Astrocyte (in vitro differentiated cells and primary cell): ENCODE measurements at places on chromosomes 3 and 15.

- H3K4me3 ChIP-seq, result no peak overlapping the region
- H3K27ac ChIP-seq, result no peak overlapping the region
- no peaks in the 10 kb centered on the region for H3K36me3 ChIP-seq
- DNase-seq, result no peak
- H3K27me3 ChIP-seq, result no peaks in the 10 kb centered on the region
- no peaks in the 10 kb centered on the region for H3K4me1 ChIP-seq
Observed at GRCh38 chr3:171335559-171335958, 124.6 kb downstream of the TNIK start.

GRCh38 chr15:48855501-48856440 is 22.2 kb upstream of the EID1 start:
- DNase-seq, result peak; percentile 80
- no peak overlapping the region for H3K27ac ChIP-seq
- H3K27me3 ChIP-seq, result no peaks in the 10 kb centered on the region
- no peak overlapping the region for H3K4me3 ChIP-seq

- H3K4me1 ChIP-seq, result no peaks in the 10 kb centered on the region
- H3K4me3 ChIP-seq, result no peak overlapping the region
- H3K27ac ChIP-seq, result no peak overlapping the region
- no peaks in the 10 kb centered on the region for H3K27me3 ChIP-seq
- DNase-seq, result no peak
Observed at GRCh38 chr3:112474796-112475195, 24.5 kb downstream of the BTLA start.

GRCh38 chr15:27650244-27650643 is 448.9 kb downstream of the OCA2 start:
- H3K4me3 ChIP-seq, result no peak overlapping the region
- no peaks in the 10 kb centered on the region for H3K27me3 ChIP-seq
- DNase-seq, result no peak

GRCh38 chr3:68904578-68904977 is 27.8 kb downstream of the TAFA4 start:
- no peaks in the 10 kb centered on the region for H3K4me1 ChIP-seq
- no peaks in the 10 kb centered on the region for H3K27me3 ChIP-seq
- DNase-seq, result no peak

DNA sequence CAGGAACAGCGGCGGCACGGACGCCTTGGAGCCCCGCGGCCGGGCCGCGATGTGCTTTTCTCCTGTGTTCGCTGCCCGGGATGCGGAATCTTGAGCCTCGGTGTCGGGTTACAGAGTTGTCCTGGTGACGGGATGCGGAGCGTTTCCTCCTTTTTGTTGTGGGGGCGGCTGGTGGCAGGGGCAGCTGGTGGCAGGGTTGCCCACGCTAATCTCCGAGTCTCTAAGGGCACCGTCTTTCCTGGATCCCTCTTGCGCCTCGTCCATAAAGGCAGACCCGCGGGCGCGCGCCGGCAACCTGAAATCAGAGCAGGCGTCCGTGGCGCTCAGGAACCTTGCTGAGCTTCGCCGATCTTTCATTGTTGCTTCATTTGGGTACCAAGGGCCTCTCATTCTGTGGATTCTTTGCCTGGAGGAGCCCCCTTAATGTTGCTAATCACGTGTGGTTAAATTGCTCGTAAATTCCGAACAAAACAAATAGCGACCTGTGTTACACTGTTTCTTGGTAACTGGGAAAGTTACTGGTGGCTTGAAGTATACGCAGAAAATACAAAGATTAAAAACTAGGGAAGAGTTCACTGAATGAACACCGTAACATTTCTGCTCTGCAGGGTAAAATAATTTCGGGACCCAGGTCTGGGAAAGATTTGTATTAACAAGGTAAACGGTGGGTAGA is 844 bp upstream of the PFN2 start:
- H3K27ac ChIP-seq, result peak overlapping the region; percentile 94
- H3K4me1 ChIP-seq, result peaks cover 25% of the 10 kb centered on the region
- no peaks in the 10 kb centered on the region for H3K27me3 ChIP-seq
- peak; percentile 70 for DNase-seq

- peaks cover 10% of the 10 kb centered on the region for H3K4me1 ChIP-seq
- no peak overlapping the region for H3K27ac ChIP-seq
- H3K4me3 ChIP-seq, result no peak overlapping the region
- DNase-seq, result peak; percentile 31
- no peaks in the 10 kb centered on the region for H3K36me3 ChIP-seq
Observed at GRCh38 chr15:48360841-48361240, 29.6 kb downstream of the DUT start.

DNA sequence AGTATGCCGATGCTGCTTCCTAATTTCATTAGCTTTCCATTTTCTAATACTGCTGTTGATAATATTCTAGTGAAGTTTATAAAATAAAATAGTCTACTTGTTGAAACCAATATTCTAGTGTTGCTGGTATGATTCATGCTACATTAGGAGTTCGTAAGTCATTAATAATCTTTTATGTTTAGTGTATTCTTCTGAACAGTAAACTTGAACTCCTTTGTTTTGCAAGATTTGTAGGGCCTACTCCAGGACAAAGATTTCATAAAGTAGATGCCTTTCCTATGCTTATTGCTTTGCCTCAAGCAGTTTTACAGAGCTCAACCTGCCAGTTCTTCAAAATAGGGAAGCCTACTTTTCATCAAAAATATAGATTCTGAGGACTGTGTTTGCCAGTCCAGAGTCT is 111.5 kb downstream of the RSRC1 start:
- no peak overlapping the region for H3K27ac ChIP-seq
- no peaks in the 10 kb centered on the region for H3K4me1 ChIP-seq
- DNase-seq, result no peak
- H3K36me3 ChIP-seq, result no peaks in the 10 kb centered on the region
- no peaks in the 10 kb centered on the region for H3K27me3 ChIP-seq

GRCh38 chr3:64349551-64349950 is 124.3 kb upstream of the PRICKLE2 start:
- H3K36me3 ChIP-seq, result no peaks in the 10 kb centered on the region
- no peak overlapping the region for H3K4me3 ChIP-seq
- H3K27ac ChIP-seq, result no peak overlapping the region
- no peak for DNase-seq

DNA sequence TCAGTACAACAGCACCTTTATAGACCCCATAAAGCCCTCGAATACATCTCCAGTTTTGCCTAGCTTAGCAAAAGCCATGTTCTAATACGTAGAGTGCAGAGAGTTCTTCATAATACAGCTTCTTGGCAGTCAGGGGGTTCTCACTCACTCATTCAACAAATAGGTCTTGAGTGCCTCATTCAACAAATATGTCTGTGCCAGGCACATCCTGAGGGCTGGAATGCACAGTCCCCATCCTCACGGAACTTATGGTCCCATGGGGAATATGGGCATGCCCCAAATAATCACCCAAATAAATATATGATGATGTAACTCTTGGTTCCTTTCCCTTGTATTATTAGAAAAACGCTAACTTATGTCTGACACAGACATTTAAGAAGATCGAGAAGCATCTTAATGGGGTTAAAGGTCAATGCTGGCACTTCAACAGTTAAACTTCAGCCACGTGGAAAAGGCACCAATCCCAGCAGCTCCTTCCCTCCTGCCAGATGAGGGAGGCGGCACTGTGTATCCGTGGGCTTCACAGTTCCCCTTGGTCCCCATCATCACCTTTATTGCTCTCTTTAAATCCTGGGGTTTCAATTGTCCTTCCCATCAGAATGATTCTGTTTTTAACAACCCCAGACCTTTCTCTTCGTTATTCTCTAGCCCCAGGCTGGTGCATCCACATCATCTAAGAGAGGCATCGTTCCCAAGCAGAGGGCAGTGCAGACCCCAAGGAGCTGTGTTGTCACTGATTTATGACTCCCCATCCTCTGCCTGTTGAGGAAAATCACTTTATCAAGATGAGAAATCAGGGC is 18.9 kb upstream of the SEMA5B start:
- peaks cover 17% of the 10 kb centered on the region for H3K27me3 ChIP-seq
- no peak overlapping the region for H3K27ac ChIP-seq
- H3K36me3 ChIP-seq, result no peaks in the 10 kb centered on the region
- DNase-seq, result no peak
- H3K4me1 ChIP-seq, result peaks cover 4% of the 10 kb centered on the region

GRCh38 chr3:112253301-112253971 is 40.6 kb downstream of the SLC9C1 start:
- no peak overlapping the region for H3K27ac ChIP-seq
- H3K27me3 ChIP-seq, result no peaks in the 10 kb centered on the region
- H3K4me3 ChIP-seq, result no peak overlapping the region
- DNase-seq, result no peak

- H3K27me3 ChIP-seq, result no peaks in the 10 kb centered on the region
- H3K27ac ChIP-seq, result no peak overlapping the region
- no peak for DNase-seq
- H3K4me1 ChIP-seq, result peaks cover 5% of the 10 kb centered on the region
Observed at GRCh38 chr3:150227839-150228238, 180.3 kb upstream of the TSC22D2 start.

GRCh38 chr3:28542351-28542750 is 193.7 kb upstream of the AZI2 start:
- no peaks in the 10 kb centered on the region for H3K36me3 ChIP-seq
- H3K4me3 ChIP-seq, result no peak overlapping the region
- DNase-seq, result no peak

GRCh38 chr3:50317300-50317699 is 5.2 kb downstream of the HYAL2 start:
- peaks cover 29% of the 10 kb centered on the region for H3K4me1 ChIP-seq
- no peak overlapping the region for H3K27ac ChIP-seq
- H3K27me3 ChIP-seq, result no peaks in the 10 kb centered on the region
- DNase-seq, result no peak
- peaks cover 8% of the 10 kb centered on the region for H3K36me3 ChIP-seq

GRCh38 chr3:195613468-195614069 is 29.8 kb upstream of the APOD start:
- no peaks in the 10 kb centered on the region for H3K4me1 ChIP-seq
- peaks cover 2% of the 10 kb centered on the region for H3K27me3 ChIP-seq
- no peak for DNase-seq
- H3K4me3 ChIP-seq, result no peak overlapping the region
- H3K36me3 ChIP-seq, result no peaks in the 10 kb centered on the region
- H3K27ac ChIP-seq, result no peak overlapping the region

GRCh38 chr3:8254489-8254888 is 247.1 kb upstream of the LMCD1 start:
- H3K27me3 ChIP-seq, result no peaks in the 10 kb centered on the region
- no peak overlapping the region for H3K4me3 ChIP-seq
- no peaks in the 10 kb centered on the region for H3K4me1 ChIP-seq
- no peak overlapping the region for H3K27ac ChIP-seq
- DNase-seq, result no peak
- no peaks in the 10 kb centered on the region for H3K36me3 ChIP-seq

GRCh38 chr3:128341659-128342395 is 124.9 kb downstream of the DNAJB8 start:
- no peak for DNase-seq
- H3K4me1 ChIP-seq, result peaks cover 10% of the 10 kb centered on the region
- H3K4me3 ChIP-seq, result no peak overlapping the region
- H3K27ac ChIP-seq, result no peak overlapping the region
- no peaks in the 10 kb centered on the region for H3K36me3 ChIP-seq

- no peak overlapping the region for H3K27ac ChIP-seq
- no peak for DNase-seq
- peaks cover 56% of the 10 kb centered on the region for H3K4me1 ChIP-seq
- H3K4me3 ChIP-seq, result no peak overlapping the region
- H3K36me3 ChIP-seq, result no peaks in the 10 kb centered on the region
- no peaks in the 10 kb centered on the region for H3K27me3 ChIP-seq
Observed at GRCh38 chr15:40096094-40096891, 12.4 kb downstream of the BMF start.

DNA sequence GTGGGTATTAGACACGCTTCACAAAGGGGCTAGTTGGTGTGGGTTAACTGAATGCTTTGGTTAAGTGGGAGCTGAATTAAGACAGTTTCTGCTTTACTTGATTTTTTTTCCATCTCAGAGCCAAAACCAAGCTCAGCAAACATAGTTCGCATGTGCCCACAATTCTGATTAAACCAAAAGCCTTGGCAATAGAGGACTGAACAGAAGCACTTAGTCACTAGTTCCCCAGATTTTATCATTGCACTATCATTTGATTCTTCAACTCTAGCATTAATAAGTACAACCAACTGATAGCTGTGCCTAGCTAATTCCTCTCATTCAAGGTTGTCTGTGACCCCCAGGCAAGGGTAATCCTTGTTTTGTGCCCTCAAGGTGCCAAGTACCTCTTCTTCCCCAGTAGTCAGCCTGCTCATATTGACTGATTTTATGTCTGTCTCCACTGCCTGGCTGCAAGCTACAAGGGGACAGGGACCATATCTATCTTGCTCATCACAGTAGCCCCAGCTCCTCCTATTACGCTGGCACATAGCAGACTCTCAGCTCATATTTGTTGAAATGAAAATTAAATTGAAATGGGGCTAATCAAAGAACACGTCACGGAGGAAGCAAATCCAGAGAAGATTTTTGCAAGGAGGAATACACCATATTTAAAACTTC is 9.9 kb upstream of the ARHGEF3 start:
- DNase-seq, result no peak
- no peak overlapping the region for H3K4me3 ChIP-seq
- no peaks in the 10 kb centered on the region for H3K27me3 ChIP-seq
- H3K27ac ChIP-seq, result no peak overlapping the region
- H3K36me3 ChIP-seq, result no peaks in the 10 kb centered on the region

DNA sequence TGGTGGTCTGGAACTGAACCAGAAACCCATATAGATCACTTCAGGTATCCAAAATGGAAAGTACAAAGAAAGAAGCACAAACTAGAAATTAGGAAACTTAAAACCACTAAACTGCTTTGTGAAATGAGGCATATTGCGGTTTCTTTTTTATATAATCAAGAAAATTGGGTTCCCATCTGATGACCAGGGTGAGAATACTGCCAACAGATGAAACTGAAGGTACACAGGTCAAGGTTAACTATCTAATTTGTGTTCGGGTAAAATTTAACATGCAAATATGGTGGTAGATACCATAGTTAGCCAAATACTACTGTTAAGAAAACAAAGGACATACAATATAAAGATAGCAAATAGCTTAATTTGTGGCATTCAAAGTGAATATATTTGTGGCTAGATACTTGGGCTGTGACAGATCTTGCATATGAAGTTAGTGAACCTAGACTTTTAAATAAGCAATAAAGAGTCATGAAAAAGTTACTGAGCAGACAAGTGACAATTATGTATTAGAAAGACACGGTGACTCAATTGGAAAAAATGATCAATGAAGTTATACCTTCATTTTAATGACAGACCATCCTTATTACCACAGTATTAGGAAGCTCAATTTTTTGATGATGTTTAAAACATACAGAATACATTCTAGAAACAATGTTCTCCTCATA is 127.4 kb downstream of the NR2E3 start:
- no peak for DNase-seq
- peaks cover 6% of the 10 kb centered on the region for H3K36me3 ChIP-seq
- no peaks in the 10 kb centered on the region for H3K4me1 ChIP-seq
- H3K4me3 ChIP-seq, result no peak overlapping the region
- H3K27me3 ChIP-seq, result no peaks in the 10 kb centered on the region
